ENCODE measurements at places on chromosomes 5 and 9.

DNA sequence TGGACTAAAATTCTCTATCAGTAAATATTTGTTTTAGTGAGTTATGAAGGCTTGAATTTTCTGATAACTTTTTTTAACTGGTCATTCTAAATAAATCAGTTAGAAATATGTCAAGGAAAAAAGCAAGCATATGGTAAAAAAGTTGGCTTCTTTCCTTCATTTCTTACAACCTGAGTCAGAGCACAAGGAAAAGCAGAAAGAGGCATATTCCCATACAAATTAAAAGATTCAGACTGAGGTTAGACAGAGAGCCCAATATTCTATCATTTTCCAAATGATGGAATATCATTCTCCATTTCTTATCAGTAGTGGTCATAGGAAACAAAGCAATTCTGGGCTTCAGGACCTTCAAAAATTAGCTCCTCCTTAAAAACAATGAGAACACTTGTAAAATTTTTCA lies 732.1 kb downstream of the MAT2B start:
- no peak for DNase-seq

- DNase-seq, result no peak
These were observed 143.8 kb downstream of the FBXL7 start for GRCh38 chr5:15643731-15644130.

DNA sequence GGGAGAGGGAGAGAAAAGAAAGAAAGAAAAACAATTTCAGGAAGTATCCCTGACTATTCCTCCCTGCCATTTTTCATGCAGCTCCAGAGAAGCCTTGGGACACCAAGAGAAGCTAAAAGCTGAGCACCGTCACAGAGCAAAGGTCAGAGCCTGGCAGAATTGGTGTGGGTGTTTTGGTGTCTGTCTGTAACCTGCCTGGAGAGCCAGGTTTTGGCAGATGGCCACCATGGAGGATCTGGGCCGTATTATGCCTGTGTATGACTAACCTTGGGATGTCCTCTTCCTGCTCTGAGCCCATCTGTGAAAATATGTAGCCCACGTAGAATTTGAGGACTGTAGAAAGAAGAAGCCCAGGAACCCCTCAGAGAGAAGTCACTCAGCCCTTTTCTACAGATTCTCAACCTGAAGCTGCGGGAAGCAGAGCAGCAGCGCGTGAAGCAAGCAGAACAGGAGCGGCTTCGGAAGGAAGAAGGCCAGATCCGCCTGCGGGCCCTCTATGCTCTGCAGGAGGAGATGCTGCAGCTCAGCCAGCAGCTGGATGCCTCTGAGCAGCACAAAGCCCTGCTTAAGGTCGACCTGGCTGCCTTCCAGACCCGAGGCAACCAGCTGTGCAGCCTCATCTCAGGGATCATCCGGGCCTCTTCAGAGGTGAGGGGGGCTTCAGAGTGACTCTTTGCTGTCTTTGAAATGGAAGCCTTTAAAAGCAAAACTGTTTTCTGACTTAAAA lies 18.8 kb downstream of the GLE1 start:
- no peak for DNase-seq

GRCh38 chr9:3946840-3947587 lies 352.9 kb downstream of the GLIS3 start:
- no peak for DNase-seq

DNA sequence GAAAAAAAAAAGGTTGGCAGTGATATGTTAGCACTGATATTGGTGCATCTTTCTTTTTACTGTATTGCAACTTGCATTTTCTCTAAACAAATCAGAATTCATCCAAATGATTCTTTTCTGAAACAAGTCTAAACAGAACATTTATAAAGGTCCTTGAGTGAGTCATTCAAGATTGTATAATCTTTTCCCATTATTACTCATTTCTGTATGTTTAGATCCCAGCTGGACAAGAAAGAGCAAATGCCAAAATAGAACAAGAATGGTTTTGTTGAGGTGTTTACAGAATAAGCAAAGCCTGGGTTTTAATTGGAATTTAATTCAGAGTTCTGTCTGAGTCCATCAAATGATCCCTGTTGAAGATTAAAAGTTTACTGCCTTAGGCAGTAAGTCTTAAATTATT lies 112.3 kb downstream of the VCAN start:
- no peak for DNase-seq

DNA sequence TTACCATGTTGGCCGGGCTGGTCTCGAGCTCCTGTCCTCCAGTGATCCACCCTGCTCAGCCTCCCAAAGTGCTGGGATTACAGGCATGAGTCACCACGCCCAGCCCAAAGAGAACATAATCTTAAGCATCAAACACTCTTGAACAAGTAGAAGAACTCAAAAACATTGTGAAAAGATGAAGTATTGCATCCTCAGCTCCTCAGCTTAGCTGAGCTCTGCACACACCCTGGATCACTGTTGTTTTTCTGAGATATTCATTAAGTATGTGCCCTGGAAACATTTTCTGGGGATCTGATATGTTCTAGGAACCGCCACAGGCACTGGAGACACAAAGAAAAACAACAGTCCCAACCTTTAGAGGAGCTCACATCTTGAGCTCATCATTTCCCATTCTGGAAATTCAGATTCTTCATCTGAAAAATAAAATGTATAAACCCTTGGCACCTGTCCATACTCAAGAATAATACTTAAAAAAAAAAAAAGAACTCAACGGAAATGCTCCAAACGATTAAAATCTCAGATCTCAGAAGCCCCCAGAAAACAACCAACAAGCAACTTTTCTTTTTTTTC lies 62.2 kb upstream of the ZNF462 start:
- DNase-seq, result no peak

DNA sequence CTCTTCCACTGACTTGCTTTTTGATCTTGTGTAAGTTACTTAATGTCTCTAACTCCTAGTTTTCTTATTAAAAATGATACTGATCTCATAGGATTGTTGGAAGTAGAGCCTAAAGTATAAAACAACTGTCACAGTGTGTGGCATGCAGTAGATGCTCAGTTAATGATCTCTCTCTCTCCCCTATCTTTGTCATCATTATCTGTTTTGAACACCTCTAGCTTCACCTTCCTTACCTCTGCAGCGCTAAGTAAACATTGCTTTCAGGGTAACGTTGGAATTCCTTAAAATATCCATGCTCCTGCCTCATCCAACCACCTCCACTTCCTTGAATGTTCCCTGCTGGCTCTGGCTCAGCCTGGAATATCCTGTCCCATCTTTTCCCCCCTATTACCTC lies 110.4 kb downstream of the RGS3 start:
- DNase-seq, result no peak

DNA sequence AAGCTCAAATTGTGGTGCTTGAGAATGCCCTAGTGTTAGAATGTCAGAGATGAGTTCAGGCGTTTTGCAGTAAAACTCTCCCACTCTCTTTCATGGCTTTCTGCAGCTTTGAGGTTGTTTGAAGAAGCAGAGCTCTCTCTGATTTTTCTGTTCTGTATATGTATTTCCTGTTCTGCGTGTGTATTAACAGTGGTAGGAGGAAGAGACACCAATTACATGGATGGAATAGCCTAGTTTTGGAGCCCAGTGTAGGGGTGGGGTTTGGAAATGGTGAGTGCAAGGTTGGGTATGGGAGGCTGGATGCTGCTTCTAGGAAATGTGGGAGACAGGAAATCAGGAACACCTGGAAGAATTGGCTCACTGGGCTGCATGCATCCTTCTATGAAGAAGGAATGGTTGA lies 12.4 kb downstream of the LARP1 start:
- DNase-seq, result no peak

GRCh38 chr9:2180704-2181103 lies 165.6 kb downstream of the SMARCA2 start:
- no peak for DNase-seq

- DNase-seq, result no peak
These were observed 27.3 kb downstream of the PNPLA7 start for GRCh38 chr9:137522746-137523455.

DNA sequence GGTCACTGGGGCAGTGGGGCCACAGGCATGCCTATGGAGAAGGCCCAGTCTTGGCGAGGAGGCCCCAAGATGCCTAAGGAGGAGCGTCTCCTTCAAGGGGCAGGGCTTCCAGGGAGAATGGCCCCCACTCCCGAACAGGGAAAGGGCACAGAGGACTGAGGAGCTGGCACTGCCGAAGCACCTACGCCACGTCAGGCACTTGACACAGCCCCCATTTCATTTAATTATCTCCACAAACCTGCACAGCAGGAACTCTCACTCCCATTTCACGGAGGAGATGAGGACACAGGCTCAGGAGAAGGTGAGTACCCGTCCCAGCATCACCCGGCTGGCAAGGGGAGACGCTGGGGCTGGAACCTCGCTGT lies 26.0 kb downstream of the EGR1 start:
- DNase-seq, result no peak

DNA sequence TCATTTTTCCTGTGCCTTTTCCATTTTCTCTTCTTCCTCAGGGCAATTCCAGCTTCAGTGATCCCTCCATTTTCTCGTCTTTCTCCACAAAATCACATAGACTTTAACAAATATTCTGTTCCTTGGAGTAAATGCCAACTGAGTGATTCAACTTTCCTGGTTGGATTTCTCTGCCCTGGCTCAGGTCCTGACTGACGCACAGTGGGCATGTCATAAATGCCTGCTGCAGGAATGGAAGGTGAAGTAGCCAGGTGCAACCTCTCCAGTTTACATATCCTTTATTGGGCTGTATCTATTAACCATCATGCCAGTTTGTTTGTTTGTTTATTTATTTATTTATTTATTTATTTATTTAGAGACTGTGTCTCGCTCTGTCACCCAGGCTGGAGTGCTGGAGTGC lies 95.1 kb downstream of the MEF2C start:
- DNase-seq, result no peak

- DNase-seq, result no peak
These were observed 198.1 kb downstream of the CHSY3 start for GRCh38 chr5:130102375-130102774.

DNA sequence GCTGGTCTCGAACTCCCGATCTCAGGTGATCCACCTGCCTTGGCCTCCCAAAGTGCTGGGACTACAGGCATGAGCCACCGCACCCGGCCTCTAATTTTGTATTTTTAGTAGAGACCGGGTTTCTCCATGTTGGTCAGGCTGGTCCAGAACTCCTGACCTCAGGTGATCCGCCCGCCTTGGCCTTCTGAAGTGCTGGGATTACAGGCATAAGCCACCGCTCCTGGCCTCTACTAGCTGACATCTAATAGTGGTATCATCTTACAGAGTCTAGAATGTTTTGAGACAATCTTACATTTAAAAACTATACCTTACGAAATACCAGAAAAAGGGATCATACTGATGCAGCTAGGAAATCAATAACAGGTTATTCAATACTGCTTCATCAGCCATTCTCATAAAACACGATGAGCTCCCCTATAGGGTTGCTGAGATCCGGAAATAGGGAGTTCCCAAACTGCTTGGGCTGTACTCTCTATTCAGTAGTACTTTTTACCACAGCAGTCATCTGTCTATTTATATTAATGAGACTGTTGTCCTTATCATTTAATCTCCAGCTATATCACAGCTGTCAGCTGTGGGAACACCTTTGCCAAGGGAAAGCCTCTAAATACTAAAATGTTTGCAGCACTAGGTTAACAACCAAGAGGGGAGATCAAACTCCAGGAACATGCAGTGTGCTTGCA lies 8.1 kb upstream of the UBE2D2 start:
- no peak for DNase-seq

- DNase-seq, result no peak
These were observed 13.5 kb upstream of the NDFIP1 start for GRCh38 chr5:142095035-142095434.

GRCh38 chr9:91420501-91421127 lies 3.0 kb downstream of the NFIL3 start:
- no peak for DNase-seq

GRCh38 chr9:14256588-14256987 lies 57.4 kb downstream of the NFIB start:
- no peak for DNase-seq

- no peak for DNase-seq
These were observed 45.5 kb downstream of the TNFSF8 start for GRCh38 chr9:114884787-114885452.

GRCh38 chr5:145587710-145588109 lies 247.4 kb downstream of the PRELID2 start:
- DNase-seq, result no peak
